ENCODE measurements at places on chromosomes 7 and 10.
A peak's percentile ranks its signal among the peaks of the same experiment; 100 is the strongest.

DNA sequence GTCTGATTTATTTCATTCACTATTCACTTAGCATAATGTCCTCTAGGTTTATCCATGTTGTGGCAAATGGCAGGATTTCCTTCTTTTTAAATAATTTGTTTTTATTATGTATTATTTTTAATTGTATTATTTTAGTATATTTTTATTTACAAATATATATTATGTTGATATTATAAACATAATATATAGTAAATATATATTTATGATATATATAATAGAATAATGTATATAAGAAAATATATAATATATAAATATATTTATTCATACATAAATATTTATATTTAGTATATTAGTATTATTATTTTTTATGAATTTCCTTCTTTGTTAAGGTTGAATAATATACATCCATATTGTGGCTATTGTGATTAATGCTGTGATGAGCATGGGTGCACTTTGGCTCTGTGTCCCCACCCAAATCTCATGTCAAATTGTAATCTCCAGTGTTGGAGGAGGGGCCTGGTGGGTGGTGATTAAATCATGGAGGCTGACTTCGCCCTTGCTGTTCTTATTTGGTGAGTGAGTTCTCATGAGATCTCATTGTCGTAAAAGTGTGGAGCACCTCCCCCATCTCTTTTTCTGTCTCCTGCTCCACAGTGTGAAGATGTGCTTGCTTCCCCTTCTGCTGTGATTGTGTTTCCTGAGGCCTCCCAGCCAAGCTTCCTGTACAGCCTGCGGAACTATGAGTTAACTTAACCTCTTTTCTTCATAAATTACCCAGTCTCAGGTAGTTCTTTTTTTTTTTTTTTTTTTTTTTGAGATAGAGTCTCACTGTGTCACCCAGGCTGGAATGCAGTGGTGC is 52.3 kb upstream of the CYP2C18 start:
- no peak for DNase-seq

- peak; percentile 82 for DNase-seq
These were observed 1.6 kb upstream of the COPS6 start for GRCh38 chr7:100087055-100087750.

DNA sequence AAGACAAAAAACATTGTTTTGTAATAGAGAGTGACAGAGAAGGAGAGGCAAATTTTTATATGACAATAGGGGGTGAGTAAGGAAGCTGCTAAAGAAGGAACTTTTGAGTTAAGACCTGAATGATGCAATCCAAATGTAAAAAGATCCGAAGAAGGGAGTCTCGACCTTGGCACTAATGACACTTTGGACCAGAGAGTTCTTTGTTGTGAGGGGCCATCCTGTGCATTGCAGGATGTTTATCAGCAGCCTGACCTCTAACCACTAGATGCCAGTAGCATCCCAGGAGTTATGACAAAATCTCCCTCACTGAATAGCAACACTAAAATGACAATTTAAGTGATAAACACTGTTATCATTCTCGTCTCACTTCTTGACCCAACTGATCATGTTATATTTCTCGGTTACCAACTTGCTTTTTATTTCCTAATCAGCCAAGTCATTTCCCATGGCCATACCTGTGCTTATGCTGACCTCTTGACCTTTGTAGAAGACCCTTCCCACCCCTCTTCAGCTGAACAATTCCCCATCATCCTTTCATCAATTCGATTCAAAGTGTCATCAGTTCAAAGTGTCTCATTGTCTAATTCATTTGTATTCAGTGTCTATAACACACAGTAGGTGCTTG is 30.0 kb downstream of the DGKI start:
- no peak for DNase-seq

- no peak for DNase-seq
These were observed 171.7 kb upstream of the CELF2 start for GRCh38 chr10:10845826-10846503.

- no peak for DNase-seq
These were observed 89.0 kb downstream of the NKX6-2 start for GRCh38 chr10:132696728-132697577.

- no peak for DNase-seq
These were observed 73.2 kb downstream of the PDGFA start for GRCh38 chr7:446289-446935.

GRCh38 chr7:108026116-108026515 is 23.2 kb upstream of the LAMB1 start:
- DNase-seq = no peak

DNA sequence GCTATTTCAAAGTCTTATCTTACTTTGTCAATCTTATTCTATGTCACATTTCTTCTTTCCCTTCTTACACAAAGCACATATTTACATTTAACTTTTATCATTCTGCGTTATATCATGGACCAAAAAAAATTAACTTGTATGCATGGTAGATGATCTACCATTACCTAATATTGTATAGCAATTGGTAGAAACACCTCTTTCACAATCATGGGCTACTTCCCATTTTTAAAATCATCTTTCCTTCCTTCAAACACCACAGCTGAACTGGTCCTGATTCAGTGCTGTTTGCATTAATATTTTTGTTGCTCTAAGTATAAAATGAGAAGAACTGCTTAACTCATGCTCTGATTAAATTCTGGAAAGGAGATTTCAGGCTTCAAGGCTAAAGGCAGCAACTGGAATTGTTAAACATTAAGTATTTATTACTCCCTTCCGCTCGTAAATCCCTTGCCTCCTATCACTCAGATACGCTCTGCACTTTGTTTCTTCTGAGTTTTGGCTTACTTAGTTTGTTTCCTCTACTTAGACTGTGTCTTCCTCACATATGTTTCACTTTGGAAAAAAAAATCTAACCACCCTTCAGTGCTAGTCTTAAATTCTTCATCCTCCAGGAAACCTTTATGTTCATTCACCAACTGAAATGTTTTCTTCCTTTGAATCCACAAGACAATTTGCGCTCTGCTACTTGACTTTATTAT is 901.4 kb downstream of the PCDH15 start:
- no peak for DNase-seq
